ENCODE measurements at places on chromosomes 13 and 19.

DNA sequence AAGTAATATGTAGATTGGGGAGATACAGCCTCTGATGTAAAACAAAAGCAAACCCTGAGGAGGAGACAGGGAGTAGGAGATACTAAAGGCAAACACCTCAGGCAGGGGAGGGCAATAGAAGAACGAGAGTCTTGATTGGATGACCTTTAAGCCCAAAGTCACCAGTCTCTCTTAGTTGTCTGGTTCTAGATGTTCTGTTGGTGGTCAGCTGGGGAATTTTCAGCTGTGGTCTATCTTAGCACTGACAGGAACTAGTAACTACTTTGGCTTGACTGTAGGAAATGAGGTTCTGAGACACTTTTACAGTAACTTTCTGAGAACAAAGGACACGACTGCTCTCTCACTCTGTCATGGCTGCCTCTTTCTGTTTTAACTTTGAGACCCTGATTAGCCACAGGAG is 290.7 kb upstream of the MIR17HG start:
- H3K27ac ChIP-seq: no peak overlapping the region
- ATAC-seq: no peak
- no peaks in the 10 kb centered on the region for H3K4me1 ChIP-seq

- no peaks in the 10 kb centered on the region for H3K27me3 ChIP-seq
- H3K4me3 ChIP-seq: no peak overlapping the region
- H3K4me1 ChIP-seq: peaks cover 7% of the 10 kb centered on the region
- H3K27ac ChIP-seq: no peak overlapping the region
- no peak for ATAC-seq
Observed at GRCh38 chr13:32445461-32445860, 17.5 kb upstream of the N4BP2L1 start.

- no peaks in the 10 kb centered on the region for H3K27me3 ChIP-seq
- ATAC-seq: no peak
- H3K27ac ChIP-seq: no peak overlapping the region
- H3K4me3 ChIP-seq: no peak overlapping the region
- H3K36me3 ChIP-seq: no peaks in the 10 kb centered on the region
Observed at GRCh38 chr13:51475727-51476501, 23.1 kb upstream of the INTS6 start.

GRCh38 chr13:77820431-77821149 is 98.0 kb downstream of the EDNRB start:
- H3K27me3 ChIP-seq: peaks cover 4% of the 10 kb centered on the region
- no peak overlapping the region for H3K4me3 ChIP-seq
- ATAC-seq: no peak
- no peak overlapping the region for H3K27ac ChIP-seq
- H3K4me1 ChIP-seq: peaks cover 6% of the 10 kb centered on the region
- H3K36me3 ChIP-seq: no peaks in the 10 kb centered on the region

DNA sequence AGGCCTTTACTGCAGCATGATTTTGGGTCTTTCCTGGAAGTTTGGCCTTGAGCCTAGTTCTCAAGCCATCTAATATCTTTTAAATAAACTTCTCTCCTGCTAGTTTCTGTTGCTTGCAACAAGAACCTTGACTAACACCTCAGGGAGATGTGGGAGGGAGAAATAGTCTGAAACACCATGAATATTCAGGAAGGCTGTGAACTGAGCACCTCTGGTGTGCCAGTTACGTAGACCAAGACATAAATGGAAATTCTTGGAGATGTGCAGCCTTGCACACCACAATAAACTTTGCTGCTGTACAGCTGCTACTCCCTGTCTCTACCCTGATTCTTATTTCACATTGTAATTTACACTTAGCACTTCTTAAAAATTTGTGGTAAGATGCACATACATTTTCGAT is 86.9 kb upstream of the SPATA13 start:
- no peaks in the 10 kb centered on the region for H3K36me3 ChIP-seq
- H3K4me1 ChIP-seq: peaks cover 3% of the 10 kb centered on the region
- no peak overlapping the region for H3K4me3 ChIP-seq
- ATAC-seq: no peak

GRCh38 chr19:37309834-37310575 is 60.9 kb upstream of the ZNF527 start:
- H3K36me3 ChIP-seq: no peaks in the 10 kb centered on the region
- H3K27me3 ChIP-seq: peaks cover 5% of the 10 kb centered on the region
- no peak for ATAC-seq
- H3K4me1 ChIP-seq: peaks cover 11% of the 10 kb centered on the region
- H3K27ac ChIP-seq: no peak overlapping the region
- no peak overlapping the region for H3K4me3 ChIP-seq

GRCh38 chr13:66675620-66676019 is 554.5 kb downstream of the PCDH9 start:
- no peaks in the 10 kb centered on the region for H3K4me1 ChIP-seq
- H3K27ac ChIP-seq: no peak overlapping the region
- no peaks in the 10 kb centered on the region for H3K36me3 ChIP-seq
- ATAC-seq: no peak
- no peak overlapping the region for H3K4me3 ChIP-seq

GRCh38 chr19:39563408-39563807 is 23.4 kb upstream of the EID2 start:
- ATAC-seq: no peak
- no peak overlapping the region for H3K27ac ChIP-seq
- peaks cover 7% of the 10 kb centered on the region for H3K4me1 ChIP-seq
- no peaks in the 10 kb centered on the region for H3K36me3 ChIP-seq
- H3K4me3 ChIP-seq: no peak overlapping the region
- no peaks in the 10 kb centered on the region for H3K27me3 ChIP-seq

GRCh38 chr19:54952591-54953344 is 5.4 kb upstream of the NLRP7 start:
- H3K4me3 ChIP-seq: no peak overlapping the region
- H3K27me3 ChIP-seq: no peaks in the 10 kb centered on the region
- no peaks in the 10 kb centered on the region for H3K4me1 ChIP-seq
- H3K36me3 ChIP-seq: no peaks in the 10 kb centered on the region
- ATAC-seq: no peak

GRCh38 chr13:30088312-30088855 is 219.0 kb downstream of the KATNAL1 start:
- H3K4me3 ChIP-seq: no peak overlapping the region
- ATAC-seq: no peak
- H3K36me3 ChIP-seq: no peaks in the 10 kb centered on the region
- no peaks in the 10 kb centered on the region for H3K4me1 ChIP-seq

DNA sequence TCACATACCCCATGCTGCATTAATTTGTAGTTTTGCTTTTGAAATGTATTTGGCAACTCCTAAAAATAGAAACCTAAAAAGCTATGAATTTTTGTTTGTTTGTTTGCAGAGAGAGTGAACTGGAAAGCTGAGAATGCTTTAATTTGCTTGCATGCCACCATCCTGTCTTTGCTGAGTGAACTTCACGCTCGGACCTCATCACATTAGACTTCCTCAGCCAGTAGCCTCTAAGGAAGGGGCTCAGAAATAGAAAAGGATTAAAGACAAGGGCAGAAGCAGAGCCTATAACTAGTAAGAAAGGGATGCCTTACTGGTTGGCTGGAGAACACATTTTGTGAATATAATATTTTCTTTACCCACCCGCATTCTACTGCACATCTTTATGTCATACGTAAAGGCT is 275.1 kb downstream of the DCLK1 start:
- peaks cover 35% of the 10 kb centered on the region for H3K27me3 ChIP-seq
- H3K4me3 ChIP-seq: no peak overlapping the region
- H3K4me1 ChIP-seq: no peaks in the 10 kb centered on the region

- H3K36me3 ChIP-seq: no peaks in the 10 kb centered on the region
- H3K4me3 ChIP-seq: no peak overlapping the region
- ATAC-seq: no peak
- no peak overlapping the region for H3K27ac ChIP-seq
- no peaks in the 10 kb centered on the region for H3K4me1 ChIP-seq
Observed at GRCh38 chr13:24716011-24716410, 35.8 kb downstream of the ATP12A start.

GRCh38 chr13:79621449-79621848 is 140.5 kb downstream of the NDFIP2 start:
- peaks cover 35% of the 10 kb centered on the region for H3K27me3 ChIP-seq
- no peak overlapping the region for H3K27ac ChIP-seq
- ATAC-seq: no peak
- no peaks in the 10 kb centered on the region for H3K36me3 ChIP-seq
- no peaks in the 10 kb centered on the region for H3K4me1 ChIP-seq
- H3K4me3 ChIP-seq: no peak overlapping the region

Data from activated T-helper 17 cell treated with anti-CD3 and anti-CD28 coated beads, Interleukin-2, amount 50 U/mL, for 72 hours (primary cell).